ENCODE measurements at places on chromosomes 2 and 18.

DNA sequence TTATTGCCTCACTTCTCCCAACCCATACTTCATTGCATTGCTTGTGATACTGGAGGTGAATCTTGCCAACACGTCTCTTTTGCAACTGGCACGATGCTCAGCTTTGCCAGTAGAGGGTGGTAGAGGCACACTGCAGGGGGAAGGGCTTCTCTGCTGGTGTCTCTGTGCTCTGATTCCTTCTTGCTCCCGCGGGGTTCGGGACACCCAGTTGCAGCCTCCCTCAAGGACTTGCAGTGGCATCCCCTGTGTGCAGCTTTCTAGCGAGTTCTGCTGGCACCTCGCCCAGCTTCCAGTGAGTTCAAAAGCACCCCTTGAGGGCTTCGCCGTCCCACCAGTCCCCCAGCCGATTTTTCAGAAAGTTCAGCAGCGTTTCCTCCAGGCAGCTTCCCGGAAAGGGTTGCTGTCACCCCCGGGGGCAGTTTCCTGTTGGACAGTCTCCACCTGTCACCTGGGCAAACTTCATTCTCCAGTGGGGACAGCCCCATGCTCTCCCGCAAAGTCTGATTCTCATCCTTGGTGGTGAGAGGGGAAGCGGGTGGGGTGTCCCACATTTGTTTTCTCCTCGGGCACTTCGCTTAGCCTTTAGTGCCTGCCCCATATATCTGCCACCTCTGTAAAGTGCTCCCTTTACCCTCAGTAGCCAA is 35.4 kb upstream of the EN1 start:
- DNase-seq, result peak; percentile 73

GRCh38 chr2:118763797-118764196 is 83.7 kb downstream of the EN1 start:
- no peak for DNase-seq

DNA sequence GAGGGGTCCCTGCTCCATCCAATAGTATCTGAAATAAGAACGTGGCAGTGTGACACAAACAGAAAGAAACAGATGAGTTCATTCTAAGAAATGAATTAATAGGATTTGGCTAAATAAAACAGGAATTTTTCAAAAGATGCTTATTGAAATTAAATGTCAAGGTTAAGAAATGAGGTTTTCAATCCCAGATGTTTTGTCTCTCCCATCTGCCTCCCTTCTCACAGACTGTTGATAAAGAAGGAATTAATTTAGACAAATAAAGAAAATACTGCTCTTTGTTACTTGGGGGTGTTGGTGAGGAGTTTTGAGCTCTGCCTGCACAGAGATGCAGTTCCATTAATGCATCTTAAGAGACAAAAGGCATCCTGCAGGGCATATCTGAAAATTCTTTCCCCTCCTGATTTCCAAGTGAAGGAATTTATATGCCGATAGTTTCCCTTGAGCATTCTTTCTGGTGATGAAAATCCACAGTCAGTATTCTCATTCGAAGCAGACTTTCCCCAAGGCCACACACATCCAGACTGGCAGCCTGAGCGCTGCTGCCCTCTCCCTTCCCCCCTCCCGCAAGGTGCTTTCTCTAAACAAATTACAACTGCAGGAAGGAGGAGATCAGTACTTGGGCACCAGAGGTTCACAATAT is 385.4 kb upstream of the RND3 start:
- DNase-seq, result no peak

DNA sequence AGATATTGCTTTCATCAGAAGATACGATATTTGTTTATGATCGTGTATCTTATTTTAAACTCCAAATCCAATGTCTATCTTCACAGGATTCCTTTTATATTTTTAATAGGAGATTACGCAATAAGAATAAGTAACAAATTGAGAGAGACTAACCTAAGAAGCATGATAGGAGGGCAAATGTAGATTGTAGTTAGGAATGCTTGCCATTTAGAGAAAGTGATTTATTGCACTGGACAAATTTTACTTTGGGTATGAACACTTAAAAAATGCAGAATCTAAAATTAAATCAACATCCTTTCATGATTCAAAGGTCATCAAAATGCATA is 563.4 kb upstream of the POU3F3 start:
- DNase-seq, result no peak

GRCh38 chr2:11659851-11660250 is 10.1 kb downstream of the NTSR2 start:
- no peak for DNase-seq

- no peak for DNase-seq
Measured at GRCh38 chr18:7895346-7895745, 328.2 kb downstream of the PTPRM start.

- no peak for DNase-seq
Measured at GRCh38 chr2:157442191-157442590, 1.7 kb downstream of the CYTIP start.

- no peak for DNase-seq
Measured at GRCh38 chr2:204470178-204470620, 75.1 kb upstream of the PARD3B start.

DNA sequence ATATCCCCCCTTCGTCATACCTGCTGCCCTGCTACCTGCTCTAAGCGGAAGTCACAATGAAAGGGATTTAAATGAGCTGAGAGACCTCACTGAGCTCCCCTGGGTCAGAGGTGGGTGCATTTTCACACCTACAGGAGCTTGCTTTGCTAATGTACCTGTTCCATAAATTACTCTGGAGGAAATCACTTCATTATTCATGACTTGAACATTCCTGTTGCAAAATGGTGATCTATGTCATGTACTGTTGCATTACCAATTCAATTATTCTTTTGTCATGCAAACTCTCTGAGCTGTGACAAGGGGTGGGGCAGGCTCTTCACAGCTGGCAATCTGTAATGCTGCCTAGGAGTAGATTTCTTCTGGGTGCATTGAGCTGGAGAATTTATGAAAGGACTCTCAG is 761.3 kb downstream of the TSN start:
- no peak for DNase-seq

GRCh38 chr2:43169987-43170386 is 56.4 kb downstream of the ZFP36L2 start:
- no peak for DNase-seq

DNA sequence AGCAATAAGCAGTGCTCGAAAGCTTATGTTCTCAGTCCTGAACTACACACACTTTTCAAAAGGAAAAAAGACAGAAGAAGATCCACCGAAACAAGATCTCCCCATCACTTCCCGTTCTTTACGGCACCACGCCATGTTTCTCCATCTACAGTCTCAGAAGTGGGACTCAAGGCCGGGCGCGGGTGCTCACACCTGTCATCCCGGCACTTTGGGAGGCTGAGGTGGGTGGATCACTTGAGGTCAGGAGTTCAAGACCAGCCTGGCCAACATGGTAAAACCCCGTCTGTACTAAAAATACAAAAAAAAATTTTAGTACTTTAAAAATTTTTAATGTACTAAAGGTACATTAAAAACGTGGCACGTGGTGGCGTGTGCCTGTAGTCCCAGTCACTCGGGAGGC is 31.2 kb downstream of the ZNF516 start:
- no peak for DNase-seq

- no peak for DNase-seq
Measured at GRCh38 chr18:63240531-63241316, 78.8 kb downstream of the BCL2 start.

GRCh38 chr2:9594366-9595054 is 36.3 kb downstream of the YWHAQ start:
- peak; percentile 73 for DNase-seq

GRCh38 chr2:187504312-187504921 is 49.8 kb downstream of the TFPI start:
- DNase-seq, result no peak

GRCh38 chr18:80104364-80104779 is 4.7 kb upstream of the ADNP2 start:
- no peak for DNase-seq

- no peak for DNase-seq
Measured at GRCh38 chr18:33404244-33404873, 36.2 kb downstream of the CCDC178 start.

DNA sequence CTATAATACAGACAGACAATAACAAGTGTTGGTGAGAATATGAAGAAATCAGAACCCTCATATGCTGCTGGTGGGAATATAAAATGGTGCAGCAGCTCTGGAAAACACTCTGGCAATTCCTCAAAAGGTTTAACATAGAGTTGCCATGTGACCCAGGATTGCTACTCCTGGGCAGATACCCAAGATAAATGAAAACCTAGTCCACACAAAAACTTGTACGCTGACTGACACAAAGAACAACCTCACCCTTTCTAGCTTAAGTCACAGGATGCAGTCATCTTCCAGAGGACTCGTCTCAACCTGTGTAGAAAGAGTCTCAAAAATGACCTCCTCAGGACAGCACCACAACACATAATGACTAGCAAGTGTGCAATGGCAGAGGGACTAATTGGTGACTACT is 71.6 kb upstream of the ACAA2 start:
- DNase-seq, result no peak

GRCh38 chr2:230877759-230878598 is 13.2 kb downstream of the ITM2C start:
- DNase-seq, result peak; percentile 53

GRCh38 chr18:42632801-42633200 is 482.7 kb downstream of the RIT2 start:
- DNase-seq, result no peak

DNA sequence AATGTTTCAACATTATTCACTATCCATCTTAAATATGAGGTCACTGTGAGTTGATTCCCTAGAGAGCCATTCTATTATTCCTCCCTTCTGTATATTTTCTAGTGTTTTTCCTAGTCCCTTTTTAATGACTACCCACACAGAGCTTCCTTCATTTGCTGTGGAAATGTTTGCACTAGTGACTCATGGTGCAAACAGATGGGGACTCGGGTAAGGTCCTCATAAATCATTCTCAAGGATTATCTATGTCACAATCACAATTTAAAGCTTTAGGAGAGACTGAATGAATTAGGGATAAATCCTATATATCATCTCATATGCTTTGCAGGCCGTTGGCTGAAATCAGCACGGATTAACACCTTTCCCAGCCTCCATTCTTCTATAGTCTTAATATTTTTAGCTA is 159.6 kb downstream of the DCC start:
- DNase-seq, result no peak

DNA sequence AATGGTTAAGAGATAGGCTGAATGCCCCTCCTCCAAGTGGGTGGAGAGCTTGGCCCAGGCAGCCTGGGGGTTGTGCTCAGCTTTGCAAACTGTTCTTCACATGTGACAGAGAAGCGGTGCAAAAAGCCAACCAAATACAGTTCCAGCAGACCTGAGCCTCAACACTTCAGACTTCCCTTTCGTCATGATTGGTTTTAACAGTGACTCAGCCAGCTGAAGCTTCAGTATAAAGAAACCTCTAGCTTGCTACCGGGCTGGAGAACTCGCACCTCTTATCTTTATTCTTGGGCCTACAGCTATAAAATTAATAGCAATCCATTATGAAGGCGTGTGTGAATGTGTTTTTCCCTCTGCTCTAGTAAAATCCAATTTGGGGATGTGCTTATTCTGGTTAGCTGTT is 20.0 kb downstream of the SETBP1 start:
- peak; percentile 68 for DNase-seq

DNA sequence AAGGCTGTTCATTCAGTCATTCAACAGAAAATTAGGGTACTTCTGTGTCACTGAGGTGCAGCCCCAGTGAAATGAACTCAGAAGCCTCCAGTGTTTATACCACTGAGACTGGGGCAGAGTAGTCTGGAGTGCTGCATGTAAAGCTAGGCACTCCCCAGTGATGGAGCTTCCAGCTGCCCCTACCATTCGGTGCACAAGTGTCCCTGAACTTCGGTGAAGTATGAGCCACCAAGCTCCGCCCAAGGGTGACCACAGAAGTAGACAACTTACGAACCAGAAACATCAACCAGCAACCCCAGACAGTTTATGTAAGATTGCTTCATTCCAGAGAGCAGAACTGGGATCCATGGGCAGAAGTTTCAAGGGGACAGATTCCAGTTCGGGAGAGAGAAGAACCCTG is 70.6 kb upstream of the FOSL2 start:
- no peak for DNase-seq

DNA sequence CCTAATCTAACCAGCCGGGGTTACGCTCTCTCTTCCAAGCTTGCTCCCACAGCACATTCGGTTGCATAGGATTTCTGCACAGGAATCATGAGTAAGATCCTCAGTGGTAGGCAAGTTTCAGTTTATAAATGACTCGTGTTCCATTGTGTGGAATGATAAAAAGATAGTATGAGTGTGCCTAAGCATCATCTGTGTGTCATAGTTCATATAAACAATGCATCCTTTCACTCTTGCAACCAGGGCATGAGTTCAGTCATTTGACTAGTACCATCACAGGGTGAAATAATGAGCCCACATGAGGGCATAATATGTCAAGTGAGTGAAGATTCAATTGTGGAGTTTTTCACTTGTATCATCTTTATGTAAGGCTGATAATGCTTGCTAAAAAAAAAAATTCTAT is 417.1 kb upstream of the CDH2 start:
- DNase-seq, result no peak
